SJSA1 (cell line): ENCODE measurements at places on chromosomes 3 and 15.

GRCh38 chr15:32959077-32959476 is 235.4 kb downstream of the FMN1 start:
- H3K27me3 ChIP-seq: no peaks in the 10 kb centered on the region
- H3K4me1 ChIP-seq: peaks cover 5% of the 10 kb centered on the region
- 0 out of 2 replicates have a peak, but pooled peaks cover 3% of the 10 kb centered on the region for H3K36me3 ChIP-seq
- no peak overlapping the region for H3K4me3 ChIP-seq
- no peak for DNase-seq
- H3K27ac ChIP-seq: peak overlapping the region; percentile 14; the same call in 1 of the 2 replicates

- H3K4me3 ChIP-seq: no peak overlapping the region
- no peaks in the 10 kb centered on the region for H3K27me3 ChIP-seq
- no peak overlapping the region for H3K27ac ChIP-seq
- DNase-seq: no peak
- no peaks in the 10 kb centered on the region for H3K36me3 ChIP-seq
- no peaks in the 10 kb centered on the region for H3K4me1 ChIP-seq
These were observed 4.9 kb upstream of the ITIH3 start for GRCh38 chr3:52789746-52790040.

DNA sequence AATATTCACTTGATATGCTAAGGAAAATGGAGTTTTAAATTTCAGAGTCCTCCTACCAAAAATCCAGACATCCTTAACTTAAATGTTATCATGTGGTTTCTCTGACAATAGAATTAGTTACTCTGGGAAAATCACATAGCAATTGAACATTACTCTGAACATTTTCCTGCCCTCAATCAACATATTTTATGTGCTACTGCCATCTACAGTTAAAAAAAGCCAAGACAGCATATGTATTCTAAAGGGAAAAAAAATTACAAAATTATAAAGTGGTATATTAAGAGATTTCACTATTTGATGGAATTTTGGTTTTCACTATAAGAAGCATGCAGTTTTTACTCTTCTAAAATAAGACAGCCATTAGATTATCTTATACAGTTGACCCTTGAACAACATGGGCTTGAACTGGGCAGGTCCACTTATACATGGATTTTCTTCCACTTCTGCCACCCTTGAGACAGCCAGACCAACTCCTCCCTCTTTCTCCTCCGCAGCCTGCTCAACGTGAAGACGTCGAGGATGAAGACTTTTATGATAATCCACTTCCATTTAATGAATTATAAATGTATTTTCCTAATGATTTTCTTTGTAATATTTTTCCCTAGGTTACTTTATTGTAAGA is 122.3 kb downstream of the ATP1B3 start:
- no peak for DNase-seq
- H3K27me3 ChIP-seq: no peaks in the 10 kb centered on the region
- no peak overlapping the region for H3K27ac ChIP-seq
- H3K36me3 ChIP-seq: no peaks in the 10 kb centered on the region
- no peak overlapping the region for H3K4me3 ChIP-seq

GRCh38 chr3:55296030-55296429 is 191.1 kb downstream of the WNT5A start:
- H3K4me3 ChIP-seq: no peak overlapping the region
- no peaks in the 10 kb centered on the region for H3K36me3 ChIP-seq
- H3K4me1 ChIP-seq: peaks cover 6% of the 10 kb centered on the region
- peak; percentile 6 for DNase-seq

DNA sequence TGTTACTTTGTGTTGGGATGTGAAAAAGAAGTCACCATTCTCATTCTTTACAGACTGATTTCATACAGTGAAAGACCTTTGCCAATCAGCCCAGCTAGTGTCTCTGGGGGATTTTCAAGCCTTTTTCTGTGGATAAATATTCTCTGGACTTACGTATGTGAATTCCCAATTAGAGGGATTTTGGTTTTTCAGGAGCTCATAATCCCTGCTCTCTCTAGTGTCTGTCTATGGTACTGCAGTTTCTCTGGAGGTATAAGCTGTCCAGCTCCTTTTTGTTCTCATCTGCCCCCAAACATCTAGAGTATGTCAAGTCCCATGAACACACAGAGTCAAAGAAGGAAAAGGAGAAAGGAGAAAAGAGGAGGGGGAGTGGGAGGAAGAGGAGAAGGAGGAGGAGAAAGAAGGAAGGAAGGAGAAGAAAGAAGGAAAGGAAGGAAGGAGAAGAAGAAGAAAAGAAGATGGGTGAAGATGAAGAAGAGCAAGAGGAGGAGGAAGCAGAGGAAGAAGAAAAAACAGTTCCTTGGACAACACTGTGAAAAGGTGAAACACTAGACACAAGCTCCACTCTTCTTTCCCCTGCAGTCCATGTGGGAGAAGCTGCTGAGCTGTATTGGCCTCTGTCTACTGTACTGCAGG is 218.6 kb downstream of the GREM1 start:
- no peak overlapping the region for H3K4me3 ChIP-seq
- DNase-seq: no peak
- no peaks in the 10 kb centered on the region for H3K4me1 ChIP-seq
- no peaks in the 10 kb centered on the region for H3K27me3 ChIP-seq
- no peaks in the 10 kb centered on the region for H3K36me3 ChIP-seq

GRCh38 chr15:40506964-40507571 is 36.3 kb downstream of the CHST14 start:
- H3K4me1 ChIP-seq: peaks cover 16% of the 10 kb centered on the region
- H3K36me3 ChIP-seq: no peaks in the 10 kb centered on the region
- peaks cover 6% of the 10 kb centered on the region; the same call in 1 of the 2 replicates for H3K27me3 ChIP-seq
- peak; percentile 74 for DNase-seq
- H3K4me3 ChIP-seq: peak overlapping the region; percentile 14

GRCh38 chr3:22366781-22367180 is 615.8 kb upstream of the ZNF385D start:
- no peak overlapping the region for H3K27ac ChIP-seq
- no peak for DNase-seq
- H3K36me3 ChIP-seq: no peaks in the 10 kb centered on the region
- H3K4me3 ChIP-seq: no peak overlapping the region
- H3K4me1 ChIP-seq: no peaks in the 10 kb centered on the region

- no peaks in the 10 kb centered on the region for H3K36me3 ChIP-seq
- H3K27ac ChIP-seq: no peak overlapping the region
- DNase-seq: no peak
These were observed 36.0 kb upstream of the BCL2A1 start for GRCh38 chr15:80006946-80007345.

- H3K27ac ChIP-seq: 0 out of 2 replicates have a peak overlapping the region, but pooled peaks have one; percentile 13
- DNase-seq: no peak
- H3K27me3 ChIP-seq: no peaks in the 10 kb centered on the region
- H3K36me3 ChIP-seq: peaks cover 84% of the 10 kb centered on the region
These were observed 31.6 kb downstream of the TIPARP start for GRCh38 chr3:156705761-156706616.

GRCh38 chr3:195700319-195700718 is 20.5 kb upstream of the MUC20 start:
- H3K27me3 ChIP-seq: 0 out of 2 replicates have a peak, but pooled peaks cover 4% of the 10 kb centered on the region
- DNase-seq: no peak
- H3K36me3 ChIP-seq: peaks cover 2% of the 10 kb centered on the region; the same call in 1 of the 2 replicates
- H3K27ac ChIP-seq: no peak overlapping the region
- H3K4me1 ChIP-seq: peaks cover 19% of the 10 kb centered on the region
- H3K4me3 ChIP-seq: no peak overlapping the region

DNA sequence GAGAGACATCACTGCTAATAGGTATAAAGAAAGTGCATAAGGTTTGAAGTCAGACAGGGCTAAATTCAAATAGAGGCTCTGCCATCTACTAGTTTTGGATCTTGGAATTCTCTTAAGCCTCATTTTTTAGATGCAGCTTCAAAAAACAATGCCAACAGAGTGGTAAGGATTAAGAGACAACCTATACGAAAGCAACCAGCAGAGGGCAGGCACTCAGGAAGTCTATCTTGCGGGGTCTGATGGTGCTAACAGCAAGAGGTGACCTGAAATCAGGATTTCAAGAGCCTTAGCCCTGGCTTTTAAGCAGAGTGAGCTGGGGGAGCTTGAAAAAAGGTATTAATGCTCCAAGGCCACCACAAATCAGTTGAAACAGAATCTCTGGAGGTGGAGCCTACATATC is 40.7 kb downstream of the LDHAL6B start:
- H3K4me3 ChIP-seq: no peak overlapping the region
- no peaks in the 10 kb centered on the region for H3K27me3 ChIP-seq
- H3K36me3 ChIP-seq: peaks cover 37% of the 10 kb centered on the region
- no peak overlapping the region for H3K27ac ChIP-seq
- 0 out of 2 replicates have a peak, but pooled peaks cover 4% of the 10 kb centered on the region for H3K4me1 ChIP-seq

GRCh38 chr15:80288131-80288530 is 36.1 kb upstream of the CTXND1 start:
- no peaks in the 10 kb centered on the region for H3K36me3 ChIP-seq
- peaks cover 5% of the 10 kb centered on the region; the same call in 1 of the 2 replicates for H3K27me3 ChIP-seq
- H3K4me1 ChIP-seq: no peaks in the 10 kb centered on the region
- H3K27ac ChIP-seq: no peak overlapping the region

- H3K27me3 ChIP-seq: no peaks in the 10 kb centered on the region
- H3K4me1 ChIP-seq: no peaks in the 10 kb centered on the region
- peak; percentile 43 for DNase-seq
These were observed 23.9 kb upstream of the CTXND1 start for GRCh38 chr15:80275961-80276360.

DNA sequence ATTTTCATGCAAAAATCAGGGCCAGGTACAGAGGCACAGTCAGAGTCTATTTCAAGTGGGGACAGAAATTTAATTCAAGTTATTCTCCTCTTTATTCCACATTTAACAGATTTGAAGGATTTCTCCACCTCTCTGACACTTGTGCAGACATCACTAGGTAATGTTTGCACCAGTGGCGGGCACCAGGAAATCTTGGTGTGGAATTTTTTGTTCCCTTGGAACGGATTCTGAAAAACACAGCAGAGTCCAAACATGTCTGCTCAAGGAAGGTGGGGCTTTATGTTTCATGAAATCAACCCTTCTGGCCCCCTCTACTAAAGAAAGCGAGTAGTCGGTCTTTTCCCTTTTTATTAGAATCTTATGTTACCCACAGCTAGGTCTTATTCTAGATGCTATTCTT is 271.2 kb upstream of the MDFIC2 start:
- no peak for DNase-seq
- no peaks in the 10 kb centered on the region for H3K36me3 ChIP-seq
- peaks cover 7% of the 10 kb centered on the region; the same call in 1 of the 2 replicates for H3K27me3 ChIP-seq
- H3K27ac ChIP-seq: no peak overlapping the region

DNA sequence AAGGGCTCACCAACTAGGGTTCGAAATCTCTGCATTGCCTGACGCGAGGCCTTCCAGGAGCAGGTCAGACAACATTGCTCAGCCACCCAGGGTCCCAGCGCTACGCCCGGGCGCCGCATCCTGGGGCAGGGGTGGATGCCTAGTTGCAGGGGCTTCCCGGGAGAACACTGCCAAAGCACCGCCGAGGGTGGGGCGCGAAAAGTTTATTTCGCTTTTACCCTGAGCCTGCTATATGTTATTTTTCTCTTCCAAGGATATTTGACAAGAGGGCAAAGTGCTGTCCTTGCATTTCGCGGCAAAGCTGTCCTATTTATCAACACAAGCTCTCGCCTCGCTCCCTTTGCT is 549 bp upstream of the SOX14 start:
- no peaks in the 10 kb centered on the region for H3K4me1 ChIP-seq
- no peak for DNase-seq
- H3K27me3 ChIP-seq: peaks cover 88% of the 10 kb centered on the region

GRCh38 chr3:45355351-45355750 is 33.0 kb upstream of the LARS2 start:
- no peaks in the 10 kb centered on the region for H3K27me3 ChIP-seq
- H3K4me3 ChIP-seq: no peak overlapping the region
- DNase-seq: no peak
- no peaks in the 10 kb centered on the region for H3K36me3 ChIP-seq
- no peak overlapping the region for H3K27ac ChIP-seq

DNA sequence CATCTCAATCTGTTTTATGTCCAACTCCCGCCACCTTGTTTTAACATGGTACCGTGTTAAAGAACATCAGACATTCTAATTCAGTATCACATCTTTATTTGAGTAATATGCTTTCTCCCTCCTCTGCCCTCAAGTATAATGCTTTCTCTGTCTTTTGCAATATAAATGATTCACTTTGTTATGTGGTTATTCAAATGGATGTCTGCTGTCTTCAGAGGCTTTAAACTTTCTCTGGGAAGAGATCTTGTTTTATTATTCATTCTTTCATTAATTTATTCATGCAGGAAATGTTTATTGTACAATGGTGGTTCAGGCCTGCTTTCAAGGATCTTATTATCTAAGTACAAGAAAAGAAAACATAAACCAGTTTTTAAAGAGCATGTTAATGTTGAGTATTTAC is 57.1 kb downstream of the RAP2B start:
- no peak overlapping the region for H3K27ac ChIP-seq
- no peaks in the 10 kb centered on the region for H3K27me3 ChIP-seq
- no peak overlapping the region for H3K4me3 ChIP-seq
- no peak for DNase-seq
- H3K36me3 ChIP-seq: no peaks in the 10 kb centered on the region

DNA sequence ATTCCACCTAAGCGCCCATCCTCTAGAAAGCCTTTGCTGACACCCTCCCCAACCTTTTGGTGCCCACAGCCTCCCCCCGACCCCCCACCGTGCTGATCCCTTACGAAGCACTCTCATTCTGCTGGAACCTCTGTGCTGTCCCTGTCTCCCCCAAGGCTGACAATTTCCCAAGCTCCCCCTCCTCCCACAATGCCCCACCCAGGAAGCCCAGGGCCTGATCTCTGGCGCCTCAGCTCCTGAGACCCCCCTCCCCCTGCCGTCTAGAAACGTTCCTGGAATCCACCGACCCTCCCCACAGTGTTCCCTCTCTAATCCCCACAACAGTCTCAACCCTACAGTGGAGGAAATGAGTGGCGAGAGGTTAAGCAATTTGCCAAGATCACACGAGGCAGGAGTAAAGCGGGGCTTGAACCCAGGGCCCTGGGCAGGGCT is 18.3 kb downstream of the MYL3 start:
- H3K36me3 ChIP-seq: no peaks in the 10 kb centered on the region
- no peaks in the 10 kb centered on the region for H3K27me3 ChIP-seq
- peak overlapping the region; percentile 62 for H3K27ac ChIP-seq
- peak overlapping the region; percentile 42 for H3K4me3 ChIP-seq
- DNase-seq: peak; percentile 34

- H3K27me3 ChIP-seq: 0 out of 2 replicates have a peak, but pooled peaks cover 12% of the 10 kb centered on the region
- DNase-seq: no peak
- no peak overlapping the region for H3K27ac ChIP-seq
- no peak overlapping the region for H3K4me3 ChIP-seq
These were observed 23.2 kb downstream of the CRABP1 start for GRCh38 chr15:78363381-78363734.

DNA sequence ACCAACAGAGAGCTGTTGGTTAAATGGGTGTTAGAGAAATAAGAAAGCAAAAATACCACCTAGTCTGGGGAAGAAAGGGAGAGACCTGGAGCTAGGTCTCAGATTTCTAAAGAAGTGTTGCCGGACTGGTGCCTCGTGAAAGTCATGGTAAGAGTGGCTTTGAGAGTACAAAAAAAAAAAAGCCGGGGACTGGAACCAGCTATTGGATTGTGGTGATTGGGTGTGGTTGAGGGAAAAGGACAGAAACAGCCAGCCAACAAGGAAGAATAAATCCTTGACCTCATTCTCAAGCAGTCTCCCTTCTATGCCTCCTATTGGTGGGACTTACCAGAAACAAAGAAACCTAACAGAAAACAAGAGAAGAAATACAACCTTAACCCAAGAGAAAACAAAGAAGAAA is 346.4 kb upstream of the KCNMB2 start:
- H3K4me3 ChIP-seq: no peak overlapping the region
- no peak overlapping the region for H3K27ac ChIP-seq
- no peaks in the 10 kb centered on the region for H3K4me1 ChIP-seq
- no peaks in the 10 kb centered on the region for H3K27me3 ChIP-seq
